ENCODE measurements at places on chromosomes 6 and 20.

- DNase-seq, result no peak
Measured at GRCh38 chr6:40344566-40345167, 242.5 kb downstream of the LRFN2 start.

- no peak for DNase-seq
Measured at GRCh38 chr6:72974276-72974675, 251.0 kb downstream of the KHDC1L start.

DNA sequence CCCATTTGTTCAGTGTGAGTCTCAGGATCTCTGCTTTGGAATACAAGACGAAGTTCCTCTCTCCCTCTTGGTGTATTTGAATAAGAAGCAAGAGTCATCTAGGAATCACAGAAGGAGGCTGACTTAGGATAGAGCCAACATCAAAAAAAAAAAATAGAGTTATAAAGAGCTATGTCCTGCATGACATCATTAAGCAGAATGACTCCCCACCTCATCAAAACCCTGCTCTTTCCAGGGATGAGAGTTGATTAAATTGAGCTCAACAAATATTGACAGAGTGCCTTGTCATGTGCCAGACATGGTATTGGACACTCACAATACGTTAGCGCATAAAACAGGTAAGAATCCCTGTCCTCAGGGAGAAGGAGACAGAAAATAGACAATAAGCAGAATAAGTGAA, 48.6 kb upstream of the TNFAIP3 start:
- no peak for DNase-seq

- DNase-seq, result peak; percentile 17
Measured at GRCh38 chr6:36314221-36315014, 22.3 kb downstream of the BNIP5 start.

- DNase-seq, result no peak
Measured at GRCh38 chr6:152068622-152069261, 261.3 kb downstream of the ESR1 start.

DNA sequence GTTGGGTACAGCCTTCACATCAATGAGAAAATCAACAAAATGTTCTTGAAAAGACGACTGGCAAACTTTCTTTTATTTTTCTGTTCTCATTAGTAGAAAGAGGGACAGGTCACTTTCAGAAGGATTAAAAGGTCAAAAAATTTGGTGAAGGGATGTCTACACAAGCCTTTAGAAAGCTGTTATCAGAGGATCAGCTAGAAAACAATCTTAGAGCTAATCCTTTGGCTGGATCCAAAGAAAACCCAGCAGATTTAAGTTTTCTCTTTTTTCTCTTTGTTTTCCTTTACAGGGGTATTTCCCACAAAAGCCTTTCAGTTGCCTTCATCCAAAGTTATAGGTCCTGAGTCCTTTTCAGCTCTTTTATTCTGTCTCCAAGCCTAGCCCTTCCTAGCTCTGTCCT, 57.3 kb upstream of the EDN1 start:
- DNase-seq, result no peak

GRCh38 chr6:159012201-159012600, 12.2 kb upstream of the RSPH3 start:
- DNase-seq, result peak; percentile 52

- DNase-seq, result no peak
Measured at GRCh38 chr6:132623106-132623845, 799 bp downstream of the TAAR2 start.

DNA sequence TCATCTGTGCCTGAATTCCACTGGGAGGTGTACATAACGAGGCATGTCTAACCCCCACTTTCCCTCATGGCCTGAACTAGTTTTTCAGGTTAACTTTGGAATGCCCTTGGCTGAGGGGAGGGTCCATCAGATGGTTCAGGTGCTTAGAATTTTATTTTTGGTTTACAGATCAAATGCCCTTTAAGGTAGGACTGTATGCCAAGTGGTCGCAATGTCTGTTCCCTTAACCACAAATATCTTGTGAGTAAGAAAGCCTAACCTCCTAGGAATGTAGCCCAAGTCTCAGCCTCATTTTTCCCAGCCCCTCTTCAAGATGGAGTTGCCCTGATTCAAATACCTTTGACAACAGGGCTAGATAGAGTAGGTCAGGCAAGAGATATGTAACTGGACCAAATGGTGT, 78.4 kb downstream of the RNASET2 start:
- DNase-seq, result peak; percentile 69

DNA sequence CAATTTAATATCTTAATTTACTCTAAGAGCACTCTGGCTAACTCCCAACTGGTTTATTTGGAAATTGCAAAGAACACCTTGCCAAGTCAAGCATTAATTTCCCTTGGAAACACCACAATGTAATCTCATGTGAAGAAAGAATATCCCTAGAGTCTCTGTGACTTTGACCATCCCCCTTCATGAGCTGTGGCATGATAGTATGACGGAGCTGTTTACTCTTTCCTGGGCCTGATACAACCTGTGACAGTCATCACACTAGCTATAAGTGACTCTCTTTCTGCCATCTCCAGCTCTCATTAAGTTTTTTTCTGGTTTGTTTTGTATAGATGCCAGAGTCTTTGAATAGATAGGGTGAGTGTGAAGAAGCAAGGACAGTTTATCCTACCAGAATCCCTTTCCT, 470.3 kb upstream of the JARID2 start:
- no peak for DNase-seq

DNA sequence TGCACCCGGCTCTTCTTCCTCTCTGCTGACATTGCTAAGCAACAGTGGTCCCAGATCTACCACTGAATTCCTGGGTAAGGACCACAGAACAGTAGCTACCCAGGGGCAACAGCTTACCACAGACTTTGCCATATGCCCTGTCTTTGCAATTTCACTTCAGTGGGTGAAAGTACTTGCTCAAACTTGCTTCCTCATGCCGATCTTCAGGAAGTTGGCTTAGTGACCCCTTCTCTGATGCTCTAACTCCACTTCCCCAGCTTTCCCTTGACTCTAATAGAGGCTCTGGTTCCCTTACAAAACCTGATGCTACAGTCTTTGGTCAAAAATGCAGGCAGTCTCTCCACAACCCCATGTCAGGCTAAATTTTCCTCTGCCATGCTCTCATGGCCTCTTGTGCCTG, 3.3 kb upstream of the TAAR5 start:
- DNase-seq, result no peak

- DNase-seq, result no peak
Measured at GRCh38 chr6:137423451-137424168, 70.6 kb downstream of the OLIG3 start.

GRCh38 chr6:87071683-87072082, 23.2 kb downstream of the CGA start:
- no peak for DNase-seq

- DNase-seq, result no peak
Measured at GRCh38 chr20:17467120-17467655, 64.0 kb downstream of the BFSP1 start.

- DNase-seq, result no peak
Measured at GRCh38 chr6:157258878-157259277, 64.4 kb downstream of the TMEM242 start.

GRCh38 chr6:53023323-53023722, 28.2 kb upstream of the GSTA4 start:
- DNase-seq, result no peak

- no peak for DNase-seq
Measured at GRCh38 chr20:40900666-40901215, 127.9 kb upstream of the TOP1 start.

GRCh38 chr20:63622732-63623131, 4.2 kb downstream of the GMEB2 start:
- no peak for DNase-seq

GRCh38 chr20:1415667-1416468, 23.0 kb upstream of the FKBP1A start:
- peak; percentile 100 for DNase-seq

DNA sequence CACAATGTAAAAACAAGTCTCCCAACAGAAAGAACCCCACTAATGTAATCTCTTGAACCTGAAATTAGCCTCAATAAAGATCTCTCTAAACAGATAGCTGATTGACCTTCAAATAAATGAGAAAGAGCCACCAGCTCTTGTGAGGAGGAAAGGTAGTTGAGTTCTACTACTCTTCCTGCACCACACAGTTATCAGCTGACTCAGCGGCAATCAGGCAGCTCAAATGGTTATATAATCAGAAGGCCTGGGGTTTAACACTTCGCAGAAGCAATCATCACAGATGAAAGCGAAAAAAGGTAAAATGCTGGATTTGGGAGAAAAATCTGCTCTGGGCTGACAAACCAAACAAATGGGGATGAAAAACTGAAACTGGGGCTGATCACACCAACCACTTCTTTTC, 91.8 kb downstream of the CHD6 start:
- no peak for DNase-seq

- peak; percentile 15 for DNase-seq
Measured at GRCh38 chr20:56285496-56285895, 37.0 kb downstream of the MC3R start.

DNA sequence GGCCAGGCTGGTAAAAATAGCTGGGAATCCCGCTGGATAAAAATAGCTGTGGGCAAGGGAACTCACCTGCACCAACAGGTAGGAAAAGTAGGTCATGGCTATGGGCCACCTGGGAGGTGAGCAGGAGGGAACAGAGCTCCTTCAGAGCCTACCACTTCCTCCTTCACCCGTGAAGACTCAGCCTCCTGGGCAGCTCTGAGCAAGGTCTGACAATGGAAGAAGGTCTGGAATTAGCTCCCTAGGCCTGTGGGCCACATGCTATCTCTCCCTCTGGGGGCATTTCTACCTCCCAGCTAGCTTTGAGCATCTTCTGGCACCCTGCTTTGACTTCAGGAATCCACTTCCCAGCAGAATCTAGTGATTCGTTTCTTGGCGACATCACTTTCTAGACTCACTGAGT, 153.9 kb downstream of the MRPL14 start:
- DNase-seq, result no peak

GRCh38 chr20:52172392-52173047, 19.1 kb downstream of the ZFP64 start:
- no peak for DNase-seq

DNA sequence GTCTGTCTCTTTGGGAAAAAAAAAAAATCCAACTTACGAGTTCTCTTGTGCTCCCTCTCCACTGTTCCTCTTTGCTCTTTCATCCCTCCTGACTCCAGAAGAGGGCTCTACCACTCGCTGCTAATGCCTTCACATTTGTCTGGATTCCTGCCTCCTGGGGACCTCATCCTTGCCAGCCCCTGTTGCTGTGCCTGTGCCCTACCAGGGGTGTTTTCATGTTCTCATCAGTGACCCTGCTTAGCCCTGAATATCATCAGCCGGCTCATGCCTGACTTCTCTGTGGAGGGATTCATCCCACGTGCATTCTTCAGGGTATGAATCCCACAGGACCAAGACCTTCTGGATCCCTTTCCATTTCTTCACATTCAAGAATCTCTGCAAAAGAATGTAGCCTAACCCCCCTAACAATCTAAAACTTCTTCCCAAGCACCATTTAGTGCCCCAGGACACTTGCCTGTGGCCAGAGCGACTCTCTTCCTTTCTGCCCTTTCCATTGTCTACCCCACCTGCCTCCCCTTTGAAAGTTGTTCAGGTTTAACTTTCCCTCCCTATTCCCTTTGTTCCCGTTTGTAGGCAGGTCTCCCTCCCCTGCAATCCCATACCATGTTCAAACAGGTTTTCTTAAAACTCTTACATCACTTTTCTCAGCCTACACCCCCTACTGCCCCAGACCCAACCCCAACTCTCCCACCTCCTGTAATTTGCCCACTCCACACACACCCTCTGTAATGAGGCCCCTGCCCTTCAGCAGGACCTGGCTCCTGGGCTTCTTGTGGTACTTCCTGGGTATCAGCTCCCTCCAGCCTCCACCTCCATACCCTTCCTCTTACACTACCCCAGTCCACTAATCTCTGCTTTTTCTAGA, 50.2 kb downstream of the RREB1 start:
- no peak for DNase-seq

DNA sequence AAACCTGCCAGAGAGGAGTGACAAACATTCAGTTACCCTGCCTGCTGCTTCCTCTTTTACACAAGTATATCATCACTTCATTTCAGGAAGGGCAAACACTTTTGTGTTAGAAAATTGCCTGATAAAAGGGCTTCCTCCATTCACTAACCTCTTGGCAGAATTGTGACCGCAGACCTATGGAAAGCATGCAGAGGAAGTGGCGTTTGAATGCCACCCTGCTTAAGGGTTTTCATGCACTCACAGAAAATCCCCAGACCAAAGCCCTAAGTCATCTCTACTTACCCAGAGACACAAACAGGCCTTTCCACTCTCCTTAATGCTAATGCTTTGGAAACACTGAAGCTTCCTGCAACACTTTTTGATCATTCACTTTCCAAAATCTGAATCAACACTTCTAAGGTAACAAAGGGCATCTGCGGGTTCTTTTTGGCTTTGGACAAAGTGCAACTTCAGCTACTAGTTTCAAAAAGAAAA, 22.1 kb upstream of the RALGAPA2 start:
- DNase-seq, result no peak

GRCh38 chr20:36310215-36310981, 4.3 kb downstream of the DLGAP4 start:
- DNase-seq, result no peak

DNA sequence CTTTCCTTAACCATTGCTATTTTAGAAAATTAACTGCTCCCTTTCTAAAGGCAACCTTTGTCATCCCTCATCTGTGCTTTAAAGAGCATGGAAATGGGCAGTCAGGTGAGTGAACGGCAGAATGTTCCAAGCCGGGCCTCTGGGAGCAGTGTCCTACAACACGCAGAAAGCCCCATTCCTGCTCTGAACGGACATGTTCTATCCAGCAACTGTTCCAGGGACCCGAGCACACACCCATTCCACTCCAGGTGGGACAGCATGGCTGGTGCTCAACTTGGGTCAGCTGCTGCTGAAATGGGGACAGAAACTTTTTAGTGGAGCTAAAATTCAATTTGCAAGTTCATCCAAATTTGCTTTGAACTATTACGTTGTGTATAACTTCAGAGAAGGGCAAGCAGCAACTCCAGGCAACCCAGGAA, 26.7 kb downstream of the DIDO1 start:
- DNase-seq, result no peak

GRCh38 chr20:43389211-43389610, 68.5 kb upstream of the SRSF6 start:
- no peak for DNase-seq

Measured in HT1080 (cell line).